ENCODE measurements at places on chromosomes 6 and 20. TPM values are rescaled to one million over a fixed set of nuclear protein-coding genes. Genes with fewer than 3 reads are reported as not detected.
A peak's percentile ranks its signal among the peaks of the same experiment; 100 is the strongest.

DNA sequence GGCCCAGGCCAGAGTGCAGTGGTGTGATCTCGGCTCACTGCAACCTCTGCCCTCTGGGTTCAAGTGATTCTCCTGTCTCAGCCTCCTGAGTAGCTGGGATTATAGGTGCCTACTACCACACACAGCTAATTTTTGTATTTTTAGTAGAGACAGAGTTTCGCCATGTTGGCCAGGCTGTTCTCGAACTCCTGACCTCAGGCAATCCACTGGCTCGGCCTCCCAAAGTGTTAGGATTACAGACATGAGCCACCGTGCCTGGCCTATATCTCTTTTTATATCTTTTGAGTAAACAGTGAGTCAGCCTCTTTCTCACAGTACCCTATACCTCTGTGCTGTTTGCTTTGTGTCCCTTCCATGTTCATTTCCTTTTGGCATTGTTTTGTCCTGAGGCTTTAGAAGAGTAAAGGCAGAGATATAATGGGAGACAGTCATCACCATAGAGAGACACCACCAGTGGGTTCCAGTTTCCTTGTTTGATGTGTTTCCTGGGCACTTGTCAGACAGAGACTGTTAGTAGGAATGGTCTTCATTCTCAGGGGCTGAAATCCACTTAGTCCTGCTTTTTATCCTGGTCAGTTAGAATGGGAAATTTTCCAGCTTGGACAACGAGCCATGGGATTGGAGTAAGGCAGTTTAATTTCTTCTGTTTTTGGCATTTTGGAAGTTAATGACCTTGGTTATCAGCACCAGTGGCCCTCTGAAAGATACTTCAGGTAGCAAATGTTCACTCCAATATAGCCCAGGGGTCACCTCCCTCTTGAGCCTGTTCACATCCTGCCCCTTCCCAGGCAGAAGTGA lies 32.2 kb upstream of the ASXL1 start:
- no peak overlapping the region for H3K4me3 ChIP-seq
- peak overlapping the region; percentile 13 for H3K27ac ChIP-seq
- peaks cover 44% of the 10 kb centered on the region for H3K36me3 ChIP-seq
- H3K27me3 ChIP-seq, result no peaks in the 10 kb centered on the region
- peaks cover 22% of the 10 kb centered on the region for H3K4me1 ChIP-seq
- no peak for DNase-seq

- no peak overlapping the region for H3K4me3 ChIP-seq
- no peak overlapping the region for H3K27ac ChIP-seq
- H3K27me3 ChIP-seq, result peaks cover 3% of the 10 kb centered on the region
- DNase-seq, result no peak
- no peaks in the 10 kb centered on the region for H3K36me3 ChIP-seq
- H3K4me1 ChIP-seq, result peaks cover under 1% of the 10 kb centered on the region
Observed at GRCh38 chr6:154463573-154464419, 46.7 kb downstream of the CNKSR3 start.

- H3K4me3 ChIP-seq, result no peak overlapping the region
- H3K27ac ChIP-seq, result no peak overlapping the region
- no peak for DNase-seq
- no peaks in the 10 kb centered on the region for H3K36me3 ChIP-seq
- no peaks in the 10 kb centered on the region for H3K4me1 ChIP-seq
- no peaks in the 10 kb centered on the region for H3K27me3 ChIP-seq
Observed at GRCh38 chr6:5726976-5727718, 279.6 kb downstream of the NRN1 start.

DNA sequence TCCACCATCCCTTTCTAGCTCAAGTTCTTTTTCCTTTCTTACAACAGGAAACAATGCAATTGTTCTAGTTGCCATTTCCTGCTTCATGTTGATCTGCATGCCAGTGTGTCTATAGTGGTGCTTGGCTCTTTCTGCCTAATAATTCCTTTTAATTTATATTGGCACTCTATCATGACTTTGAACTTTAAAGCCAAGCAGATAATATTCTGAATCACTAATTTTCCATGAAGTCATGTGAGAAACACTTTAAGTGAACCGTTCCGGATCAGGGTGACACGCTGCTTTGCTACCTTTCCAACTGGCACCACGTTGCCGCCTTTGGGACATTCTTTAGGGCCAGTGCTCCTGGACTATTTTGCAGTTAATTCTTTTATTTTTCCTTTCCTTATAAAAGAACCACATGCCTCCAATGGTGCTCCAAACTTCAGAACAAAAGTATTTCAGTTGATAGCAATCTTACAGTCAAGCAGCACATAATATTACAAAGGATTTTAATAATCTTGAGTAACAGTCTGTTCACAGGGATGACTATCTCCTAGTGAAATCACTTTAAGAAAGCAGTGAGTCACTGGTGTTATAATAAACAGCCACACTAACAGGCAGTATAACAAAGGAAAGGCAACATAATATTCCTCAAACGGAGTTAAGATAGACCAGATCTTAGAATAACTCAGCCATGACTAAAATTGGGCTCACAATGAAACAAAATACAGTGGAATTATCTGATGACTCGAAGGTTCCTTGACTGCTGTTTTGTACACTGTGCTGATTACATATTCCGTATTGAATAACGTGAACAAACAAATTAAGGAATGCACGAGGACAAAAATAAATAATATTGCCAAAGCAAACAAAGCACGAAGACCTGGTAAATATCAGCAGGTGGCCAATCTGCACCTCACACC lies 19.0 kb upstream of the BLOC1S5 start:
- H3K27me3 ChIP-seq, result no peaks in the 10 kb centered on the region
- DNase-seq, result no peak
- peaks cover 47% of the 10 kb centered on the region for H3K36me3 ChIP-seq
- peak overlapping the region; percentile 9 for H3K27ac ChIP-seq
- H3K4me3 ChIP-seq, result no peak overlapping the region
- peaks cover 40% of the 10 kb centered on the region for H3K4me1 ChIP-seq

- H3K36me3 ChIP-seq, result no peaks in the 10 kb centered on the region
- H3K4me1 ChIP-seq, result no peaks in the 10 kb centered on the region
- H3K27me3 ChIP-seq, result peaks cover 6% of the 10 kb centered on the region
Observed at GRCh38 chr6:39758905-39759605, 33.1 kb upstream of the DAAM2 start.

DNA sequence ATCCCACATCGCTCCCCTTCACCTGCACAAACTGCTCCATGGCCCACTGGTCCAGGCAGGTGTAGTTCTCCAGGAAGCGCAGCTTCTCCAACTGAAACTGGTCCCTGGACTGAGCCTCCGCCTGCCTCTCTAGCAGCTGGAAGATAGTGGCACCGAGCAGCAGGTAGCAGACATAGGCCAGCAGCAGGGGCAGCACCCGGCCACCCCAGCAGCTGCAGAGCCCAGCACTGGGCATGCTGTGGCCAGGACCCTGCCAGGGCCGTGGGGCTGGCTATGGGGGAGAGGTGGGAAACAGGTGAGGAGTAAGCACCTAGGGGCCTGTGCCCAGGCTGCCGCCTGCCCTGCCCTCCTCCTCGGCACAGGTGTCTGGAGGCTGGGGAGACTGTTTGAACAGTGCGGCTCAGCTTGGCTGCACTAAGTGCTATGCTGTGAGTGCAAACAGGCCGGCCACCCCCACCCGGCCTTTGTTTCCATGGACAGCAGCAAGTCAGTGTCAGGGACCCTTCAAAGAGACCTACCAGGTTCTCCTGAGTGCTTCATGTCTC lies at the start of gene KCNK16:
Gene KCNK16, minus strand, starts transcription at position 397 of the 545 bp plus-strand sequence. Its CDS starts 162 bp downstream, at position 235.
- no peaks in the 10 kb centered on the region for H3K36me3 ChIP-seq
- no peak for DNase-seq
- H3K27ac ChIP-seq, result no peak within 1 kb of the TSS

DNA sequence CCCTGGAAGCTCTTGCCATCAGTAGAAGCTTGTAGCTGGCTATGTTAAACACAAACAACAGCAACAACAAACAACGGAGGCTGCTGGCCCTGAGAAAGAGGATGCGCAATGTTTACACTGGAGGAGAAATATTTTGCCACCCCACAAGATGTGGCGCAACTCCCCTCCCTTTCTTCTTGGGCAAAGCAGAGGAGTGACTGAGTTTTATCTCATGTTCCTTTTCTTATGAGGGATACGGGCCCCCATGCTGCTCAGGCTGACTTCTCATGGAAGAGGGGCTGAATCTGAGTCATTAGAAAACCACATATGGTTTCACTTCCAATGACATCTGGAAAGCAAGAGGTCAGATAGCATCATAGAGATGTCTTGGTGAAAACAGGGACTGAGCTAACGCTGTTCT lies 75.9 kb upstream of the HDDC2 start:
- H3K36me3 ChIP-seq, result no peaks in the 10 kb centered on the region
- no peak overlapping the region for H3K27ac ChIP-seq
- H3K27me3 ChIP-seq, result peaks cover 27% of the 10 kb centered on the region
- H3K4me3 ChIP-seq, result no peak overlapping the region
- DNase-seq, result no peak
- no peaks in the 10 kb centered on the region for H3K4me1 ChIP-seq

DNA sequence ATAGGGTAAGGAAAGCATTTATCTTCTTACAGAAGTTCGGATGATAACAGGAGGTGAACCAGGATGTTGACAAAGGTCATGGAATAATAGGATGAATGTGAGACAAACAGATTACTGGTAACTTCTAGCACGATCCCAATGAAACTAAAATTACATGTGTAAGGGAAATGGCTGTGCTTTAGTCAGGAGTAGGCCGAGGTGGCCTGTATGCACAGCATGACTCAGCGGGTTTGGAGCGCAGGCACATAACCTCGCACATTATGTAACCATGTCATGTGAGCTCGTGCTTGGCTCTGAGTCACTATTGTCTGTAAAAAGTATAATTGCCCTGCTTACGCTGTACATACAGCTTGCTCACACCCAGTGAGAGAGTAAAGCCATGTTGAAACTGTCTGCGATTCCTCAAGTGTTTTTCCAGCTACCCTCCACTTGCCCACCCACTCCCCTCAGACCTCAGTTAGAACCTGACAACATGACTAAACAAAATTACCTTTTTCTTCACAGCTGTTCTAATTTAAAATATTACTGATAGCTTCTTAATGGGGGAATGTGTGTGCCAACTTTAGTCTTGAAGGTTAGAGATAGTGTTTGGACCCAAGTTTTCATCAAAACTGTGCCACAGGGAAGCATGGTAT lies 8.2 kb downstream of the CYB5R4 start:
- H3K27ac ChIP-seq, result no peak overlapping the region
- no peak overlapping the region for H3K4me3 ChIP-seq
- peaks cover 48% of the 10 kb centered on the region for H3K36me3 ChIP-seq
- no peaks in the 10 kb centered on the region for H3K27me3 ChIP-seq

Gene SPATA2
- total RNA-seq, result 8.6 TPM

Gene ZNF512B
- total RNA-seq, result 12.5 TPM

Gene C4A
- total RNA-seq, result 4.5 TPM

Measured in activated CD4-positive, alpha-beta memory T cell treated with anti-CD3 and anti-CD28 coated beads for 36 hours (primary cell).